ENCODE measurements at places on chromosomes 4 and X.

- H3K4me1 ChIP-seq = no peaks in the 10 kb centered on the region
- H3K27me3 ChIP-seq = no peaks in the 10 kb centered on the region
- H3K27ac ChIP-seq = no peak overlapping the region
- DNase-seq = no peak
- H3K4me3 ChIP-seq = no peak overlapping the region
- no peaks in the 10 kb centered on the region for H3K36me3 ChIP-seq
These were observed 529.7 kb upstream of the BOD1L1 start for GRCh38 chr4:14157262-14157661.

GRCh38 chr4:94365304-94365703 is 22.7 kb upstream of the HPGDS start:
- H3K4me1 ChIP-seq = no peaks in the 10 kb centered on the region
- DNase-seq = no peak
- no peaks in the 10 kb centered on the region for H3K27me3 ChIP-seq
- H3K27ac ChIP-seq = no peak overlapping the region

- no peak overlapping the region for H3K4me3 ChIP-seq
- H3K27me3 ChIP-seq = no peaks in the 10 kb centered on the region
- no peak for DNase-seq
- H3K4me1 ChIP-seq = no peaks in the 10 kb centered on the region
These were observed 156.3 kb downstream of the BCOR start for GRCh38 chrX:39941332-39941920.

- no peaks in the 10 kb centered on the region for H3K4me1 ChIP-seq
- no peak overlapping the region for H3K4me3 ChIP-seq
- no peaks in the 10 kb centered on the region for H3K27me3 ChIP-seq
These were observed 12.1 kb downstream of the APLN start for GRCh38 chrX:129642641-129643040.

DNA sequence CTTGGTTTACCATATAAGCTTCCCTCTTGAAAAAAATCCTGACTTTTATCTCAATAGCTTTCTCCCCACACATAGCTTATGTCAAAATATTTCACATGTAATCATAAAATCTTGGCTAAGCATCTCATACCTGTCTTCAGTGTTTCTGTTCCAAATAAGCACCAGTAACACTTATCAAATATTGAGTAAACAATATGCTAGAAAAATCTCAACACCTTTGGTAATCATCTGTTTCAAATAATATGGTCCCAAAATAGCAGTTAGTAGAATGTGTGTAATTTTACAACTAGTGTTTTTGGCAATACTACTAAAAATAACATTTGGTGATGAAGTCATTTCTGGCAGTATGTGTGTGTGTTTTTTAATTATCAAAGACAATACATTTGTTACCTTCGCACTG is 2138.2 kb downstream of the PCDH7 start:
- no peaks in the 10 kb centered on the region for H3K4me1 ChIP-seq
- no peak for DNase-seq
- no peak overlapping the region for H3K4me3 ChIP-seq
- H3K27ac ChIP-seq = no peak overlapping the region
- H3K36me3 ChIP-seq = no peaks in the 10 kb centered on the region

DNA sequence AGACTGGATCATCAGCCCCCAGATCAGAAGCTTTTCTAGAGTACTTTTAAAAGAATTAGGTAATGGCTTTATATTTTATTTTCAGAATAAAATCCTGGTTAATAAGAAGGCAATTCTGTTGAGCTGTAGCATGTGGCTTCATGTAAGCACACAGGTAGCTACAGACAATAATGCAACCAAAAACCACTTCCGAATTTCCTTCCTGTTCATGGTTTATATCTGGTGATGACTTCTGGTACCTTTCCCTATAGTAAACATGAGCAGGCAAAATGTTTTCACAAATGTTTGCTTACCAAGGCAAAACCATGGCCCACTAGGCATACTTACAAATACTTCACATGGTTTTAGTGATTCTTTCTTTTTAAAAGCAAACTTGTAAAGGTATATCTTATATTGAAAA is 144.6 kb downstream of the CDS1 start:
- no peaks in the 10 kb centered on the region for H3K4me1 ChIP-seq
- H3K27ac ChIP-seq = no peak overlapping the region

DNA sequence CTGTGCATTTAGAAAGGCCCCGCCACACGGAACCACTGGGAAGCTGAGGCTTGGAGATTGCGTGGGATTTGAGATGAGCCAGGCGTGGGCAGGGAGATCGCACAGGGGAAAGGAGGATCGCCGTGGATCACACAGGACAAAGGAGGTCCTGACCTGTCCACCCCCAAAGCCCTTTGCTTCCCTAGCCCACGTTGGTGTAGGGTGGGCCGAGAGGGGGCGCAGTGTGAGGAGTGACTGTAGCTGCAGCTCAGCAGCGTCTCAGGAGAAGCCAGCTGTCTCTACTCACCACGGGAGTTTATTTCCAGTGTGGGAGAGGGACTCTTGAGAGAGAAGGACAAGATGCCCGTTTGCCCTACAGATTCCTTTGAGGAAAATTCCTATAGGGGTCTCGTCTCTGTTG is 62.1 kb downstream of the TBL1X start:
- no peaks in the 10 kb centered on the region for H3K36me3 ChIP-seq
- no peak overlapping the region for H3K4me3 ChIP-seq
- H3K4me1 ChIP-seq = no peaks in the 10 kb centered on the region
- no peak overlapping the region for H3K27ac ChIP-seq
- no peak for DNase-seq
- no peaks in the 10 kb centered on the region for H3K27me3 ChIP-seq

GRCh38 chr4:40199999-40200874 is 3.4 kb downstream of the RHOH start:
- H3K36me3 ChIP-seq = no peaks in the 10 kb centered on the region
- no peak overlapping the region for H3K27ac ChIP-seq
- no peaks in the 10 kb centered on the region for H3K27me3 ChIP-seq
- H3K4me3 ChIP-seq = no peak overlapping the region
- H3K4me1 ChIP-seq = peaks cover 2% of the 10 kb centered on the region

- no peaks in the 10 kb centered on the region for H3K27me3 ChIP-seq
- H3K4me3 ChIP-seq = no peak overlapping the region
- H3K4me1 ChIP-seq = no peaks in the 10 kb centered on the region
- no peaks in the 10 kb centered on the region for H3K36me3 ChIP-seq
These were observed 24.4 kb downstream of the UCHL1 start for GRCh38 chr4:41281038-41281634.

DNA sequence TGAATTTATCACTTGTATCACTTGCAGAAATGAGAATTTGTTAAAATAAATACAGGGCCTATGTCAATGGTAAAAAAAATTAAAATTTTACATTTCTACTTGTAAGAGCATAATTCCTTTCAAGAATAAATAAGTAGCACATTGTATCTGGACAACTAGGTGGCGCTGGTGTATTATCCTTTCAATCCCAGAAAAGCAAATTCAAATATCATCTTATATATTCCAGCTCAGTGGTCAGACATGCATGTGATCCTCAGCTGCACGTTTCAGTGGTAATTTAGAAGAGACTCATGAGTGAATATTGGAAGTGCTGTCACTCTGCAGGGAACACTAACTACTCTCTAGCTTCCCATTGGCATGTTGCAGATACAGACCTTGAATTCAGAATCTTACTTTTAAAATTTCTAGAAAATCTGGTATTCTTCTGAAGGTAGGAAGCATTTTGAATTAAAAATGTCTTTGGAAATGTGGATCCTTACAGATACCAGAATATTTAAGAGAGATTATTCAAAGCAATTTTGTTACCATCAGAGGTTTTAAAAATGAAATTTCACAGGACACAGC is 1414.7 kb upstream of the TENM3 start:
- no peak overlapping the region for H3K27ac ChIP-seq
- H3K36me3 ChIP-seq = no peaks in the 10 kb centered on the region
- no peak for DNase-seq
- H3K4me1 ChIP-seq = no peaks in the 10 kb centered on the region

DNA sequence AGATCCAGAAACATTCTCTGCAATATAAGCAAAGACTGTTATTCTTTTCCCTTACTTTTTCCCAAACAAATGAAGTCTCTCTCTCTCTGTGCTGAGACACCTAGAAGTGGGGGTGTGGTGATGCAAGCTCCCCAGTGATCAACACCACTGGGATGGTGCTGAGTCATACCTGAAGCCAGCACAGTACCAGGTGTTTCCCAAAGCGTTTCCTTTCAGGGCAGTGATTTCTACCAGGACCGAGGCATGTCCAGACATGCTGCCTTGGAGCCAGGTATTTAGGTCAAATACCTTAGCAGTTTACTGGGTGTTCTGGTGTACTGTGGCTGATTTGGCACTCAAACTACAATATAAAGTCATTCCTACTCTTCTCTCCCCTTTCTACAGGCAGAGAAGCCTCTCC is 726.5 kb downstream of the FAM133A start:
- H3K27me3 ChIP-seq = no peaks in the 10 kb centered on the region
- H3K4me3 ChIP-seq = no peak overlapping the region
- H3K27ac ChIP-seq = no peak overlapping the region
- no peaks in the 10 kb centered on the region for H3K4me1 ChIP-seq

- DNase-seq = no peak
- no peak overlapping the region for H3K4me3 ChIP-seq
- H3K36me3 ChIP-seq = no peaks in the 10 kb centered on the region
- no peaks in the 10 kb centered on the region for H3K27me3 ChIP-seq
These were observed 67.1 kb downstream of the PGRMC2 start for GRCh38 chr4:128220286-128221235.

DNA sequence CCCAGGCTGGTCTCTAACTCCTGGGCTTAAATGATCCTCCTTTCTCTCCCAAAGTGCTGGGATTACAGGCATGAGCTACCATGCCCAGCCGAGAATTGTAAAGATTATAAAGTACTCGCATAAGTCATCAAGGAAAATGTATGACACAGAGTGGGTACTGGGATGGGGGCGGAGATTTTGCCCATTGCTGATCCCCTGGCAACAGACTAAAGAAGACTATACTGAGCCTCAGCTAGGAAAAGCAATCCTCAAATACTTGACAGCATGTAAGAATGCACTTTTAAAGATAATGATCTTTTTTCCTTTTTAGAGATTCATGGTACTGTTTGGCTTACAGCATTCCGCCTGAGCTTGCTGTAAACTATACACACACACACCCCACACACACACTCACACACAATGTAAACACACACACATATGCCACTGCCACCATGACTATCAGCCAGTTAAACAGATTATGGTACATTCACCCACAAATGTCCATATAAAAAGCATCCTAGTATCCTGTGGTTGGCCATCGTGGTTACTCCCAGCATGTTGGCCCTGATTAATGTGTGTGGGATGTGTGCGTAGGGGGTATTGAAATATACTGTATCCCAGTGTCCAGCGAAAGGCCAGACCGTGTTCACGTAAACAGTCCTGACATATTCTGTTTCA is 113.0 kb downstream of the AMELX start:
- H3K27ac ChIP-seq = no peak overlapping the region
- H3K4me1 ChIP-seq = no peaks in the 10 kb centered on the region
- H3K27me3 ChIP-seq = no peaks in the 10 kb centered on the region
- no peak overlapping the region for H3K4me3 ChIP-seq

GRCh38 chrX:140572724-140573123 is 67.9 kb upstream of the SOX3 start:
- no peaks in the 10 kb centered on the region for H3K36me3 ChIP-seq
- no peak overlapping the region for H3K27ac ChIP-seq
- no peaks in the 10 kb centered on the region for H3K4me1 ChIP-seq
- no peak for DNase-seq
- H3K4me3 ChIP-seq = no peak overlapping the region

DNA sequence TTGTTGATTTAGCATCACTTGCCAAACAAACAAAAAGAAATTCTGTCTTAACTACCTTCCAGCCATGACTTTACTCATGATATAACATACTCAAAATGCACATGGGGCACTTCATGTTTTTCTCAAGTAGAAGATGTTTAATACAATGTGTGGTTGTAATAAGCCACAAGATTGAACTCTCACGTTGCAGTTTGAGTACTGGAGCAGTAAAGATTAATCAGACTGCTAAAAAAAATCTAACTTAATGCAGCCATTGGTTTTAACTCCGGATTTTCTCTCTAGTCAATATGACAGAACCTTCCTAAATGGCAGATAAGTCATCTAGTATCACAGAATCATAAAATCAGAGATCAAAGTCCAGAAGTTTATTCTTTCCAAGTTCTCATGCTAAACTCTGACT is 117.9 kb downstream of the SH3KBP1 start:
- H3K36me3 ChIP-seq = no peaks in the 10 kb centered on the region
- H3K4me1 ChIP-seq = peaks cover 2% of the 10 kb centered on the region
- H3K4me3 ChIP-seq = no peak overlapping the region
- no peaks in the 10 kb centered on the region for H3K27me3 ChIP-seq
- no peak for DNase-seq

- no peaks in the 10 kb centered on the region for H3K27me3 ChIP-seq
- no peaks in the 10 kb centered on the region for H3K36me3 ChIP-seq
- H3K4me3 ChIP-seq = no peak overlapping the region
- no peaks in the 10 kb centered on the region for H3K4me1 ChIP-seq
- DNase-seq = no peak
These were observed 121.0 kb upstream of the TEX13D start for GRCh38 chrX:124211312-124211942.

Measured in ovary (tissue), 10 donors.